GM06990 (cell line): ENCODE measurements at places on chromosomes 6 and 20.

GRCh38 chr20:24978513-24978912 is 14.0 kb downstream of the APMAP start:
- DNase-seq = no peak

GRCh38 chr6:5695260-5696245 is 311.2 kb downstream of the NRN1 start:
- no peak for DNase-seq

DNA sequence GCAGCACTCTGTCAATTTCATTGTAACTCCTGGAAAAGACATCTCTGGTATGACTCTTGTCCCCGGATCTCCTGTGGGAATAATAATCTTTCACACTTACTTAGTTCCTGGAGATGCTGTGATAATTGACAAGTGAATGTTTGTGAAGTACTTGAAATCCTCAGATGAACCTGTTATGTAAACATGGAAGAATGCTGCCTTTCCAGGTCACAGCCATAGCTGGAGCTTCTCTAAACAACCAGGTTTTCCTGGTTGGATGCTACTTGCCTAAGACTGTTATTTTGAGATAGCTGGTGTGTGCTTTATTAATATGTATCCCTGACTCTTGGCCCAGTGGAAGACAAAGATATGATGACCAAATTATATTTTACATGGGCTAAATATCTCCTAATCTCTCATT is 228.6 kb downstream of the KCNQ5 start:
- no peak for DNase-seq

- no peak for DNase-seq
Measured at GRCh38 chr6:33549196-33549595, 30.9 kb downstream of the BAK1 start.

GRCh38 chr20:44717986-44718385 is 2.8 kb downstream of the CCN5 start:
- no peak for DNase-seq

GRCh38 chr6:168725802-168726201 is 284.8 kb downstream of the SMOC2 start:
- DNase-seq = no peak

GRCh38 chr6:30515106-30515505 is 25.8 kb downstream of the HLA-E start:
- DNase-seq = no peak

DNA sequence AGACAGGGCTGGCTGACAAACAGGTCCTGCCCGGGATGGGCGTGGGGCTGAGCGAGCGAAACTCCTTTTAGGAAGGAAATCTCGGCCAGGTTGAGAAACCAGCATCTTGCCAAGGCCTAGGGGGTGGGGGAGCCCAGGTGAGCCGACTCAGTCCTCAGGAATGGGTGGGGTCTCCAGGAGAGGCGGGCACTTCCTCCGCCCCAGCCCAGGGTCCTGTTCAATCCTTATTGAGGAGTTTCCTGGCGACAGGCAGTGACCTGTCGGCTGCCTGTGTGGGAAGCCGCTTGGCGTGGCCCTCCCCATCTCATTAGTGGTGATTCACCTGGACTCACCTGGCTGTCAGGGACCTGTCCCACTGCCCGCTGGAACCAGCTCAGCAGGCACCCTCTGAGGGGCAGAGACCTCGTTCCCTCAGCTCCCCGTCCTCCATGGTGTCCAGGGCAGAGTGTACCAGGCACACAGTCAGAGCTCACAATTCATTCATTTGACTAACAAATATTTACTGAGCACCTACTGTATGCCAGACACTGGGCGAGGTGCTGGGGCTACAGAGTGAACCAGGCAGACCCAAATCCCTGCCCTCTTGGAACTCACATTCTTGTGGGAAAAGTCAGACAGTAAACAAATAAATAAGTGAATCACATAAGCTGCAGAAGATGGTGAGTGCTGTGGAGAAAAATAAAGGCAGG is 51.1 kb downstream of the FGD2 start:
- no peak for DNase-seq
